ENCODE measurements at places on chromosomes 4 and X. TPM values are rescaled to one million over a fixed set of nuclear protein-coding genes. Genes with fewer than 3 reads are reported as not detected.

GRCh38 chr4:85446141-85446861, 28.6 kb upstream of the ARHGAP24 start:
- DNase-seq: no peak

GRCh38 chr4:109211671-109212070, 90.8 kb downstream of the COL25A1 start:
- DNase-seq: no peak

Gene DBET
- not detected for total RNA-seq

Gene ALG13
- total RNA-seq: 49.6 TPM

Gene EDA
- 4.9 TPM for total RNA-seq

Data from mucosa of descending colon (tissue), 3 donors.